Esophagus squamous epithelium (tissue), 5 donors: ENCODE measurements at places on chromosomes 3 and 15. TPM values are rescaled to one million over a fixed set of nuclear protein-coding genes. Genes with fewer than 3 reads are reported as not detected.

Gene IL20RB
- total RNA-seq, result 110 TPM

Gene INKA1
- total RNA-seq, result 23.3 TPM

Gene XYLB
- total RNA-seq, result 5.0 TPM

Gene BMF
- total RNA-seq, result 0.91 TPM

Gene UBA5
- 36.1 TPM for total RNA-seq

Gene ALDH1L1
- 19.3 TPM for total RNA-seq

Gene CFAP20DC
- 11.1 TPM for total RNA-seq

Gene C3orf33
- total RNA-seq, result 0.67 TPM

Gene DNAJC13
- total RNA-seq, result 36.4 TPM

Gene GNAI2
- 42.1 TPM for total RNA-seq

Gene IL5RA
- 0.95 TPM for total RNA-seq

Gene PLSCR2
- not detected for total RNA-seq

Gene ZBED2
- total RNA-seq, result 6.6 TPM

Gene SOX2
- total RNA-seq, result 46.4 TPM

Gene LRRIQ4
- total RNA-seq, result not detected

Gene SCG5
- not detected for total RNA-seq

Gene MEX3B
- 0.22 TPM for total RNA-seq

Gene COL7A1
- total RNA-seq, result 65.6 TPM

Gene SLC2A2
- total RNA-seq, result not detected

Gene ASB14
- total RNA-seq, result not detected

Gene SEMA4B
- 163 TPM for total RNA-seq

Gene SLC12A8
- 12.8 TPM for total RNA-seq

Gene COL8A1
- 7.5 TPM for total RNA-seq

Gene PLSCR5
- not detected for total RNA-seq

Gene NMD3
- 35.3 TPM for total RNA-seq

Gene C3orf20
- not detected for total RNA-seq

Gene MOBP
- total RNA-seq, result not detected

Gene STRIT1
- total RNA-seq, result not detected

Gene RASL12
- 32.4 TPM for total RNA-seq

Gene CAND2
- 0.91 TPM for total RNA-seq

Gene EHHADH
- total RNA-seq, result 5.7 TPM

Gene ANKRD63
- not detected for total RNA-seq

Gene IMPG2
- 0.04 TPM for total RNA-seq

Gene LRTM1
- not detected for total RNA-seq

Gene RTP4
- total RNA-seq, result 0.38 TPM

Gene RAB6B
- 0.34 TPM for total RNA-seq

Gene UROC1
- not detected for total RNA-seq

Gene CLDN18
- total RNA-seq, result not detected

Gene GOLGA8T
- total RNA-seq, result not detected

Gene COL6A5
- 0.11 TPM for total RNA-seq
